ENCODE measurements at places on chromosomes 16 and 17.

- no peak for DNase-seq
Observed at GRCh38 chr16:76676356-76676755, 399.2 kb downstream of the CNTNAP4 start.

DNA sequence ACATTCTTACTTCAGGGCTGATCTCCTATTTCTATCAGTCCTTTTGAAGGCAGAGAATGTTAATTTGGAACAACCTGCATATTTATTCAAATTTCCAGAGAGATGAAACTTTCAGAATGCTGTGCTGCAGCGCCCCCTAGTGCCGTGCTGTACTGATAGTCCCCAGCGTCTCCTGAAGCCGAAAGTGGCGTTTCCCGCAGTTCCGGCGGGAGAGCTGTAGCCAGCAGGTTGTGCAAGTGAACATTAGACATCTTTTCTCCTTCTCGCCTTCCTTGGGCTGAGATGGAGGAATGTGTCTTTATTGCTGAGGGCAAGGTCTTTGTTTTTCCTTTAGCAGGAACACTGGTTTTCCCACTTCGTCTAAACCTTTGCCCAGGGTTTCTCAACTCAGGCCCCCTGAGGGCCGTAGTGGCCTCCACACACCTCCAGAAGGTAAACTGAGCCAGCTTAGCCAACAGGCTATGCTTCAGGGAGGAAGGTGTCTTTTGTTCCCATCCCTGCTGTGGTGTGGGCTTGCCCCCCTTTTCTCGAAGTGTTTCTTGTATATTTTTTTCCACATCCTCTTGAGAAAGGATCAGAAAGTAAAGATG lies 26.4 kb downstream of the USP10 start:
- DNase-seq, result peak; percentile 92

- DNase-seq, result no peak
Observed at GRCh38 chr17:40772101-40772500, at the start of gene KRT26. Gene KRT26 (minus strand): TSS chr17:40772201. CDS start chr17:40772113, 88 bp downstream.

DNA sequence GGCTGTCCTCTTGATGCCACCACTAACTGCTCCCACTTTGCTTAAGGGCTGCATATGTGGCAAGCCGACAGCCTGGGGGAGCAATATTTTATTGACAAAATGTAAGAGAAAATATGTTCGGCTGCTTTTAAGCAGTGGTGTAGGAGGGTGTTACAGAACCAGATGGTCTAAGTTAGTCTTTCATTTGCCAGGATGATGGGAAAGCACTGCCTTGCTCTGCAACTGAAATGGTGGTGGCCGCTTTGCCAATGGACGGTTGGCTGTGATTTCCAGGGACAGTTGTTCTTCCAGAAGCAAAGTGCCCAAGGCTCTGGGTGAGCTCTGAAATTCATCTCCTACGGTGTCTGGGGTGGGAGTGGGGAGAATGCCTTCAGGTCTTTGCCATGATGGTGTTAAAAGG lies 469.3 kb downstream of the TOX3 start:
- DNase-seq, result no peak

GRCh38 chr16:67528222-67528869 lies at the start of gene RIPOR1:
Gene RIPOR1 (plus strand): TSS chr16:67528829. CDS start chr16:67538447, 9,618 bp downstream.
- peak; percentile 65 for DNase-seq

DNA sequence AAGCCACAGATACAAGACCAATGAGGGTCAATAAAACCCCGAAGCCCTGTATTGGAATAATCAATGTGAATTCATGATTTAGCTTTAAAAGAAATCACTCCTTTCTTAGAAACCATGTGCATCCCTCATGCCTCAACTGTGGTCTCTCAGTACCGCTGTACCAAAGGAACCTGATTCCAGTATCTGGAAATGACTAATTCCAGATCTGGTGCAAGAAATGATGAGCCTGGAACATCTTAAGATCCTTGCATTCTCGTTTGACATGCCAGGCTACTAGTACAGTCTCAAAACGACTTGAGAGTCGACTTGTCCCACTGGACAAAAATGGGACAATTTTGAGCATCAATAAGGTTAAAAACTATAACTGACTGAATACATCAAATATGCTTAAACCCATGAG lies 21.2 kb downstream of the USP31 start:
- no peak for DNase-seq

DNA sequence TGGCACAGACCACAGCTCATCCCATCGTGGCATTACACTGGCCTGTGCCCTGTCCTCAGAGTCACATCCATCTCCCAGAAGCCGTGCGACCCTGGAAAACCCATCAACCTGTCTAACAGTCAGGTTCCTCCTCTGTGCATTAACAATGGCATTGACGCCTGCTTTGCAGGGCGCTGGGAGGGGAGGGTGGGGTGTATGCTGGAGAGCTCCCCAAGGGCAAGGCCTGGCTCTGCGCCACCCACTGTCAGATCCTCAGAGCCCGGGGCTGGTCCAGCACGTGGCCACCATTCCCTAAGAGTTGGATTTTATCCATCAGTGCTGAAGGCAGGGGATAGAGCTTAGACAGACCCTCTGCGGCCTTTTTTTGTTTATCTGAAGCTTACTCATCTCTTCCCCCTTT lies 28.7 kb downstream of the NOS2 start:
- no peak for DNase-seq

Measured in activated CD4-positive, alpha-beta T cell treated with anti-CD3 and anti-CD28 coated beads for 36 hours (primary cell).